ENCODE measurements at places on chromosomes 5 and 9.

- DNase-seq: no peak
Measured at GRCh38 chr9:76101947-76102346, 211.5 kb downstream of the PCSK5 start.

- no peak for DNase-seq
Measured at GRCh38 chr5:122965111-122965510, 71.4 kb downstream of the PPIC start.

GRCh38 chr5:147450606-147451005 is 59.3 kb downstream of the DPYSL3 start:
- no peak for DNase-seq

DNA sequence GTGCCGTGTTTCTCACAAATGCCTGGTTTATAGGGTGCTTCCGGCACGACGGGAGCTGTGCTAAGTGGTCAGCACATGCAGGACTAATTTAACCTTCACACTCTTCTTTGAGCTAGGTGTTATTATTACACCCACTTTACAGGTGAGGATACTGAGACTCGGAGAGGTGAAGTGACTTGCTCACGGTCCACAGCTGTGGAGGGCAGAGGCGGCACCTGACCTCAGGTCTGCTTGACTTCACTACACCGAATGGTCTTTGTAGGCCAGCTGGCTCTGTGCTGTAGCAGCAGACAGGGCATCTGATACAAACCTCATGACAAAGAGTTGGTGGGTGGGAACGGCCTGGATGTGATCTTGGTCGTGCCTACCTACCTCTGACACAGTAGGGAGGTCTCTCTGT is 102.0 kb upstream of the BOD1 start:
- no peak for DNase-seq

- no peak for DNase-seq
Measured at GRCh38 chr5:106699796-106700195, 970.9 kb downstream of the EFNA5 start.

DNA sequence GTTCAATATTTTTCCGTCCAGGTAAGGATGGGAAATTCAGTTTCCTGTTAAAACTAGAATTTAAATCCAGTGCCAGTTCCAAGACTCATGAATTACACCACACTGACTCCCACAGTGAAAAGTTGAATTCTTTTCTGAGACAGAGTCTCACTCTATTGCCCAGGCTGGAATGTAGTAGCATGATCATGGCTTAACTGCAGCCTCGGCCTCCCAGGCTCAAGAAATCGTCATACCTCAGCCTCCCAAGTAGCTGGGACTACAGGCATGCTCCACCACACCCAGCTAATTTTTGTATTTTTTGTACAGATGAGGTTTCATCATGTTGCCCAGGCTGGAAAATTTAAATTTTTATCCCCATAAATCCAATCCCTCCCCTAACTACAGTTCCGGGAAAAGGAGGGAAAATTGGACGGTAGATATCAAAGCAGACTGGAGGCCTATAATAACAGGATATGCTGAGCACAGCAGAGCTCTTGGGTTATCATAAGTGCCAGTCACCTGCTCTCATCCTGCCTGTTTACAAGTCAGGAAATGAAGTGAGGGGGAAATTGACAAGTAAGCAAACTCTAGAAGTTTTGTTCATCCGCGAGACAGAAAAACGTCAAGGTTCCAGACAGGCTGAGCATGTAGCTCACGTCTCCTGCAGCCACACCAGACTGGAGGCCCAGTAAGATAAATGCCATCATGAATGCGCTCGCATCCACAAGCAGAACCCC is 105.7 kb downstream of the UGCG start:
- DNase-seq: no peak

DNA sequence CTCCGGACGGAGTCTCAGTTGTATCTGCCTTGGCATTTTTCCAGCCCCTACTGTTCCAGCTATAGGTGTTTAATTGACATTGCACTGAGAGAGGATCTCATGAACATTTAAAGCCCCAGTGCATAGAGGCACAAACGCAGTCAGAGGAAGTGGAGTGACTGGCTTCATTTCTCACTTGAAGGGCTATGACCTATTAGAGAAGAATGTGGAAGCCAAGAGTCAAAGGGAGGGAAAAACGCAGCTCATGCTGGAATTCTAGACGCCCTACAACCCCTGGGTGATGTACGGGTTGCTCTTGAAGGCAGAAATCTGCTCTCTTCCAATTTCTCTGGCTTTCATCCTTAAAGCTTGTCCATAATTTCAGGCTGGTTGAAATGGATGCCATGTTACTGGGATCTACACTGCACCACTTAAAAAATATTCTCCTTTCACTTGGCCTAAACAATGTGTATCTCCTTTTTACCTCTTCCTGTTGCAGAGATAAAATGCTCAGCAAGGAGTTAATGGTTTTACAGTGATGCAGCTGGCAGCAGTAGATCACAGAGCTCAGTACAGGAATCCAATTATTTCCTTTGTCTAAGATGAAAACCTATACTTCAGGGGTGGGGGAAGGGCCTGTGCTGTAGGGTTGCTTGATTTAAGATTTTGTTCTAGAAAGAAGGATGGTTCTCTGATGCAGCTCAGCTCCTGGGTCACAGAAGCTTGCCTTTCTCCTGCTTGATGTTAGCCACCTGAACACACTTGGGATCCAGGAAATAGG is 61.8 kb upstream of the MAMDC2 start:
- peak; percentile 51 for DNase-seq

DNA sequence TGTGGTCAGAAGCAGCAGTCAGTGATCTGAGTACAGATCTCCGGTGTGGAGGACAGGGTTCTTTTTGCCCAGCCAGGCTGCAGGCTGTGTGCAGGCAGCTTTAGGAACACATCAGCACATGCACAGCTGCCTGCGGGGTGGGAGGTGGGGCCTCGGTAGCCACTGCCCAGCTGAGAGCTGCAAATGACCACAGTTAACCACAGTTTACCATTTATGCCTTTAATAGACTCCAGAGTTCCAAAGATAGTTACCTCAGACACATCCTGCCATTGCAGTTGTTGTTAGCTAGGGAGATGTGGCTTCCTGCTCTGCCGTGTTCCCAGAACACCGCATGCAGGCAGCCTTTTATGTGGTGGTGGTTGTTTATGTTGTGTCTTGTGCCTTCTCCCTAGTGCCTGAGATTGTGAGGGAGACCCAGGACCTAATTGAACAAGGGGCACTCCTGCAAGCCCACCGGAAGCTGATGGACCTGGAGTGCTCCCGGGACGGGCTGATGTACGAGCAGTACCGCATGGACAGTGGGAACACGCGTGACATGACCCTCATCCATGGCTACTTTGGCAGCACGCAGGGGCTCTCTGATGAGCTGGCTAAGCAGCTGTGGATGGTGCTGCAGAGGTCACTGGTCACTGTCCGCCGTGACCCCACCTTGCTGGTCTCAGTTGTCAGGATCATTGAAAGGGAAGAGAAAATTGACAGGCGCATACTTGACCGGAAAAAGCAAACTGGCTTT is 10.2 kb downstream of the EXOC3 start:
- DNase-seq: no peak

Data from HFFc6 (cell line).